ENCODE measurements at places on chromosomes 7 and 10.

- DNase-seq = no peak
Observed at GRCh38 chr10:33103863-33104379, 145.9 kb upstream of the ITGB1 start.

DNA sequence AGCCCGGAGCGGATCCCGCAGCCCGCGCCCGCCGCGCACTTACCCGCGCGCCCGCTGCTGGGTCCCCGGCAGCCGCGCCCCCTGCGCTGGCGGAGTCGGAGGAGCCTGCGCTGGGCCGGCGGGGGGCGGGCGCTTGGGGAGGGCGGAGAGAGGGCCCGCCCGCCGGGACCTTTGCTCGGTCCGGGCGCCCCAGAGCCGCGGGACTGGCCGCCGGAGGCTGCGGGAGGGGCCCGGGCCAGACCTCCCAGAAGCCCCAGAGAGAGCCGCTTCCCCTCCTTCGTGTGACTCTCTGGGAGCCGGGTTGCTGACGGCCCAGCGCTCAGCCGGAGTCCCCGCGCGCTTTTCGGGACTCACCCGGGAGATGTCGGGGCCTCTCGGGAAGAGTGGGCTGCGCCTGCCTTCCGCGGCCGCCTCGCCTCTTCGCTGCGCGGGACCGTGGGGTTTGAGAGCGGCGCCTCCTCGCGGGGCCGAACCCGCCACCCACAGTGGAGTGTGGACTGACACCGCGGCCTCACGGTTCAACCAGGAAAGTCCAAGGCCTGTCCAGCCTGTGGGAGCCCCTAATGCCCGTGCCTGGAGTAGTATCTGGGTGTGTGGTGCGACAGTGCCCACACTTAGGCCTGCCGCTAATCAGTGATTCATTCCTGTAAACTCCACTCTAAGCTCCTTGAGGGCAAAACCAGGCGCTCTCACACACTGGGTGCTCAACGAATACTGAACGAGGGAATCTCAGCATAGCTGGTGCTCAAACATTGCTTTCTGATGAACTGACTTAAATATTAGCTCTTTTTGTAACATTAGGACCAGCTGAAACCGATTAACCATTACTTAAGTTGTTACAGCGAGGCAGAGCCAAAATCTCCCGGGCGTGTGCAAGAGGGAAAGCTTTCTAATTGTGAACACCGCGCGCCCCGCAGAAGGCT, at the start of gene GSDME:
Gene GSDME, minus strand, starts transcription at position 112 of the 923 bp plus-strand sequence. CDS start 7,690 bp downstream, outside the sequence.
- peak; percentile 62 for DNase-seq

DNA sequence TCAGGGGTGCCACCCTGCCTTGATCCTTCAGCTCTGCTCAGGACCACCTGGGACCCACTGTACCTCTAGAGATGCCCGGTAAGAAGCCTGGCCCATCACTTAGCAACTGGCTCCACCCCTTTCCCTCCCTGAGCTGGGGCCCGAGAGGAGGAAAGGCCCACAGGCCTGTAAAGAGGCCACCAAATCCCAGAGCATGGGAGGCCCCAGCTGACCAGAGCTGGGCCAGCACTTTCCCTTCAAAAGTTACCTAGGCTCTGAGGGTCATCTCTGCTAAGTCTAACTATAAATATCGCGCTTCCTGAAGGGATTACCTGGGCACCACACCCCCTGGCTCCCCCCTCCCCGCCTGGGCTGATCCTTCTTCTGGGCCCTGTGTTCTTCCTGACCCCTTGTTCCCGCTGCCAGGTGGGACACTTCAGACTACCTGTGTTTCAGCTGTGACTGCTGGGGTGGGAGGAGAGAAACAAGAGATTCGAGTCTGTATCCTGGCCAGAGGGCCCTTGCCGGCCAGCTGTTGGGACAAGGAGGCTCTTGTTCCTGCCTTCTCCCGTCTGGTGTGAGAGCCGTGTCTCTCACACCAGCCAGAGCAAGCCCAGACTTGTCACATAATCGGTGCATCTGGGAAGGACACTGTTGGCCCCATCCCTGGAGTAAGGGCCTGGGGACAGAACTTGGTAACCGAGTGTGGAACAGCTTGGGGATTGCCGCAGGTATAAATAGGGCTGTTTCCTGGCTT, 22.8 kb upstream of the ANKRD2 start:
- DNase-seq = no peak

GRCh38 chr7:138814816-138815332, 16.9 kb upstream of the ATP6V0A4 start:
- DNase-seq = no peak

- DNase-seq = no peak
Observed at GRCh38 chr10:119801998-119802538, 70.6 kb downstream of the MCMBP start.

DNA sequence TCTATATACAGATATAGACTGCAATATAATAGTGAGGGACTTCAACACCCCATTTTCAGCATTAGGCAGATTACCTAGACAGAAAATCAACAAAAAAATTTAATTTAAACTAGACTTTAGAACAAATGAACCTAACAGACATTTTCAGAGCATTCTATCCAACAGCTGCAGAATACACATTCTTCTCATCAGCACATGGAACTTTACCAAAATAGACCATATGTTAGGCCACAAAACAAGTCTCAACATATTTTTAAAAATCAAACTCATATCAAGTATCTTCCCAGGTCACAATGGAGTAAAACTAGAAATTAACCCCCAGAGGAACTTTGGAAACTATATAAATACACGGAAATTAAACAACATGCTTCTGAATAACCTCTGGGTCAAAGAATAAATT, 169.6 kb downstream of the MTERF1 start:
- no peak for DNase-seq

- no peak for DNase-seq
Observed at GRCh38 chr10:3354174-3354900, 181.8 kb upstream of the PITRM1 start.

- DNase-seq = no peak
Observed at GRCh38 chr10:89978081-89978480, 276.7 kb downstream of the KIF20B start.

DNA sequence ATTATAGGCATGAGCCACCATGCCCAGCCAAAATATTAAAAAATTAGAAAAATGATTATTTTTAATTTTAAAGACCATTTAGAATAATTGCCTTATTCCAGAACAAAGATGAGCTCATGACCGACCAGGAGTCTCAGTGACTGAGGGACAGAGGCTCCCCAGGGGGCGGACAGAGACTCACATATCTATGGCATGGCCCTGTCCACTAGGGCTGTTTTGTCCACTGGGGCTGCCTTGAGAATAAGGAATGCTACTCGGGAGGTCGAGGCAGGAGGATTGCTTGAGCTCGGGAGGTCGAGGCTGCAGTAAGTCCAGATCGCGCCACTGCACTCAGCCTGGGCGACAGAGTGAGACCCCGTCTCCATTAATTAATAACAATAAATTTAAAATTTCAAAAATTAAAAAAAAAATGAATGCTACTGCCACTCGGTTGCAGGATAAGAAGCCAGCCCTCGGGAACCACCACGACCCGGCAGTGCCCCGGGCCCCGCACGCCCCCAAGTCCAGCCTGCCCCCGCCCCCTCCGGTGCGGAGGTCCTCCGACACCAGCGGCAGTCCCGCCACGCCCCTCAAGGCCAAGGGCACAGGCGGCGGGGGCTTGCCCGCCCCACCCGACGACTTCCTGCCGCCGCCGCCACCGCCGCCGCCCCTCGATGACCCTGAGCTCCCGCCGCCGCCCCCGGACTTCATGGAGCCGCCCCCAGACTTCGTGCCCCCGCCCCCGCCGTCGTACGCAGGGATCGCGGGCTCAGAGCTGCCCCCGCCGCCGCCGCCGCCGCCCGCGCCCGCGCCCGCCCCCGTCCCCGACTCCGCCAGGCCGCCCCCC, 128.6 kb downstream of the APBB1IP start:
- DNase-seq = no peak

GRCh38 chr7:156435486-156436231, 204.9 kb upstream of the RNF32 start:
- no peak for DNase-seq

DNA sequence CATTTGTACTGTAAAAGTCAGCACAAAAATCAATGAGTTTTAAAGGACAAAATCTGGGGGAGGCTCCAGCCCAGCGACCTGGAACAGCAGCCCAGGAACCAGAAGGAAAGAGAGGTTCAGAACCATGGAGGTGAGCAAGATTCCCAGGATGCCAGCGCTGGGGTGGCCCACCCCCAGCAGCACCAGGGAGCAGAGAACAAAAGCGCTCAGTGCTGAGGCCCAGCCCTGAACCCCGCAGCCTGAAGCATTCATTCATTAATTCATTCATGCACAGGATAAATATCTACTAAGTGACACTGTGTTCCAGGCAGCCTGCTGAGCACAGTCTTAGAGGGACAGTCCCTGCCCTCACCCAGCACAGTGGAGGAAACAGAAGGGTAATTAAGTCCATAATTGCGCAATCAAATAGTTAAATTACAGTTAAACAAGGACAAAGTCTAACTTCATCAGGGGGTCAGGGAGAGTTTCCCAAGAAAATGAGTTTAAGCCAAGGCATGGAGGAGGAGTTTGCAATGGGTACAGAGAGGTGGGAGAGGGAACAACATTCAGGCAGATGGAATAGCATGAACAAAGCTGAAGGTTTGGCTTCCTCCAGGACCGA, 202.3 kb downstream of the GRID1 start:
- no peak for DNase-seq

All from amniotic stem cell (primary cell).